ENCODE measurements at places on chromosomes 2 and 18.

DNA sequence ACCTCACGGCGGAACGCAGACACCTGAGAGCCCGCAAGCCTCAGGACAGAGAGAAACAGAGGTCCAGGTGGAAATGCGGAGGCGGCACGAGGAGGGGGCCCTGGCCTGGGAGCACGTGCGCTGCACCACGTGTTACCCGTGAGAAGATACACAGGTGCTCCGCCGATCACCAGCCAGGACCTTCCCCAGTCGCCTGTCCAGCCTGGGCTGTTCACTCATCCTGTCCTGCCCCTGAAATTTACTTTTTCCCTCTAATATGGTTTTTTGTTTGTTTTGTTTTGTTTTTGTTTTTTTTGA is 44.3 kb downstream of the TWIST2 start:
- no peak for DNase-seq

- DNase-seq = no peak
These were observed 92.5 kb downstream of the KCNF1 start for GRCh38 chr2:11004199-11004598.

DNA sequence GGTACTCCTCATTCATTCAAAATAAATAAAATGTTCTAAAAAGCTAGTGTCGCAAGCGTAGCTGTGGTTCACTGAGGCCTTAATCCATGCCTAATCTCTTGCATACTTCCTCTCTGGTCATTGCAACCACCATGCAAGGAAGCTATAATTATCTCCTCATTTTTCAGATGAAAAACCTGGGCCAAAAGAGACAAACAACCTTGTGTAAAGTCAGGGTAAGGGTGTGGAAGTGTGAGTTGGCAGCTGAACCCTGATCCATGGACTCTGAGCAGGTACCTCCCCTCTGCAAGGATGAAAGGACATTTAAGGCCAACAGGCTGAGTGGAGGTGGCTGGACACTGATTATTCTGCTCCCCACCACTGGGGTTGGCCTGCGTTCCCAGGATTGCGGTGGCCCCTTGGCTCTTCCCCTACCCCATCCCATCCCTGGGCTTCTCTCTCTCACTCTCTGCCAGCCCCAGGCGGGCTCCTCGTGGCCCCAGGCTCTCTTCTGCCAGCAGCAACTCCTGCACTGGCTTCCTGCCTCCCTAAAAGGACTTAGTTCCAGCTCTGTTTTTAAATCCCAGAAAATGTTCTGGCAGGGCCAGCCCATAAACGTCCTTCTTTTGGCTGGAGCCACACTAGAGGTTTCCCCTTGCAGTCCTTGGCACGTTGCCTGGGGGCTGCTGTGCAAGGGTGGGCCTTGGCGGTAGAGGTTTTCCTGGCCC is 72.0 kb upstream of the AFF3 start:
- no peak for DNase-seq

DNA sequence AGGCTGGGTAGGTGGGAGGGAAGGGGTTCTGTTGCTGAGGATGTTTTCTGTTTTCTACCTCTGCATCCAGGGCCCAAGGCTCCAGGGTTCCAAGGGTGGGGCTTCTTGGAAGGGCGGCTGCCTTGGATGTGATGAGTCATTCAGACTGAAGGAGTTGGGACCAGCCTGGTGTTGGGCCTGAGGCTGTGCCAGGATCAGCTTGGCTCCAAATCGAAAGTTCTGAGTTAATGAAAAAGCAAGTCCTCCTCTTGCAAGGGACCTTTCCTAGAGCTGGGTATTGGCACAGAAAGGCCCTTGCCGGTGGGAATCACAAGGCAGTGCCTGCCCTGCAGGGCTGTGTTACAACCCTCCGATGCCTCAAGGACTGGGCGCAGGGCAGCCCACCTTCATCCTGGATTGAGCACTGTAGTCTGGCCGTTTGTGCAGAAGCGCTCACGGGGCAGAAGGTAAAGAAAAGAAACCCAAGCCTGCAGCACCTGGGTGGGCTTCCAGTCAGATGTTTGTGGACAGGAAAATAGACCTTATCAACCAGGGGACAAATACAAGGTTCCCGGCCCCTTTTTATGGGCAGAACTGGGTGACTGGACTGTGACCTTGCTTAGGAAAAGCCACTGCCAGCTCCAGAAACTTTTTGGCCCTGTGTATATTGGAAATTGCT is 52.5 kb upstream of the MCFD2 start:
- no peak for DNase-seq

GRCh38 chr2:196677404-196677803 is 37.9 kb downstream of the CCDC150 start:
- DNase-seq = no peak

DNA sequence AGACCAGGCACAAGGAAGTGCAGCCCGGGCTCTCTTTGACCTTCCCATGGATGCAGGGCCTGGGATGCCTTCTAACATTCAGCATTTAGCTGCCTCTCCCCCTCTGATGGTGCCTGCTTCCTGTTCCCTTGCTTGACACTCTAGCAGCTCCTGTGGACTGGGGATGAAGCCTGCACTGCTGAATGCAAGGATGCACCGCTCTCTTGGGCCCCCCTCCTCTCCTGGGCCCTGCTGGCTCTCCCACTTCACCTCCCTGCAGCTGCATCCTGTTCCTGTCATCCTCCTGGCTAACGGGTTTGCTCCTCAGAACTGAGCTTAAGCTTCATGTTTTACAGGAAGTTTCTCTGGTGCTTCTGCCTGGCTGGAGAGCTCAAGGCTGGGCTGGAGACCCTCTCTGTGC is 254.1 kb downstream of the TSN start:
- no peak for DNase-seq

- no peak for DNase-seq
These were observed 125.7 kb downstream of the RBMS1 start for GRCh38 chr2:160367887-160368286.

DNA sequence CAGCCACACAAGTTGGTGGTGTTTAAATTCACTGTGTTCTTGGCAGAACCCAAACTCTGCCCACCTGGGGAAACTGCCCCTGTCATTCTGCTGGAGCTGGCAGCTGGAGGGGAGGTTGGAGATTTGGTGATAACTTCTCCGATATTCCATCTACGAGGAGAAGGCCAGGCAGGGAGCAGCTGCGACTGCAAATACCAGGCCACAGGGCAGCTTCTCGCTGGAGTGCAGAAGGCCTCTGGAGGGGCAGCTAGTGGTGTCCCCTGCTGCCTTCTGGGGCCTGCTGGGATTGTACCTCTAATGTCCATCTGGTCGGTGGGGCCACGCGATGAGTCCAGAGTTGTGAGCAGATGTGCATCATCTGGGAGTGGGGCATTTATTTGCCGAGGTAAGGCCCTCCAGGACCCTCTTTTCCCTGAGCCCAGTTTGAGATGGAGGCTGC is 98.9 kb downstream of the ACKR3 start:
- DNase-seq = no peak

- no peak for DNase-seq
These were observed 316.2 kb upstream of the MGAT5 start for GRCh38 chr2:133937669-133938068.

- no peak for DNase-seq
These were observed 296.6 kb downstream of the LRRTM1 start for GRCh38 chr2:80007777-80008503.

DNA sequence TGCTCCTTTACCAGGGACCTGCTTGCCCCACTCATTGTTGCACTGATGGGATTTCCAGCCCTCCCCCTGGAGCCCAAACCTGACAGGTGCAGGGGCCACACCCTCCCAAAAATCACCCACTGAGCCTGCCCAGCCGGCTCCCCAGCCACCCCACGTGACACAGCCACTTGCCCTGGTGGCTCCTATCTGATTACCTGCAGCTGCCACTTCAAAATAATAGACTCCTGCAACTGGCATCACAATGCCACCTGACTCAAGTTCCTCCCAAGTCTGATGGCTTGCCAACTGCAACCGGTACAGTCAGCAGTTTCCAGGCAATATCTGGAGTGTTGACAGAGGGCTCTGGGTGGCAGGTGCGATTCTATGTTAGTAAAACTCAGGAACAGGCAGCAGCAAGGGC is 66.2 kb downstream of the CRACDL start:
- DNase-seq = no peak

GRCh38 chr2:209472871-209473270 is 49.0 kb downstream of the MAP2 start:
- no peak for DNase-seq

DNA sequence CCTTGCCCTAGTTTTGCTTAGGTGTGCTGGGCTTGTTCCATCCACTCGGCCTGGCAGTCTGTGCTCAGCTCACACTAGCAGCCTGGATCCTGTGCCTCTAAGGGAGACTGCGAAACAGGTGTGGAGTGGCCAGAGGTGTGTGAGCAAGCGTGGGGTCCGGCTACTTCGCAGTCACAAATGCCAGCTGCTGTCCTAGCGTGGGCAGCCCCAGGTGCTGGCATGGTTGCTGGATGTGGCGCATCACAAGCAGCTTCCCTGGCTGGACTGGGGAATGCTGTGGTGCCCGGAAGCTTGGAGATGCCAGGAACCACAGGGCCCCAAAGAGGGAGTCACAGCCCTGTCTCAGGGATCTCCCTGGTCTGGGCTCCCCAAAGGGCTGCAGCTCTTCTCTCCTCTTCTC is 119.0 kb upstream of the TMEFF2 start:
- DNase-seq = no peak

GRCh38 chr2:24107-24506 is 22.2 kb downstream of the FAM110C start:
- no peak for DNase-seq

DNA sequence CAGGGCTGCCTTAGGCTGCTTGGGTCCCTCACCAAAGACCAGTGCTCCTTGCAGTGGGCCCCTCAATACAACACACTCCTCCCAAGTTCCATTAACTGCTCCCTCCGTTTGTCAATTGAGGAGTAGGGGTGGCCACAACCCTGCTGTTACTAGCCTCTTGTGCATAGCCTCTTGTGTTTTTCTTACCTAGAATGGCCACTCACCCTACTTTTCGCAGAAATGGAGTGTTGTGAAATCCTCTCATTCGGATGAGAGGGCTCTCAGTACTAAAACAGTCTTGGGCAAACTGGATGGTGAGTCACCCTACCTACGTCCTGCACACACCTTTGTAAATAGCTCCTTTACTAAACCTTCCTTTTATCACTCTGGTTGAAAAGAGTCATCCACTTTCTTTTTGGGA is 253.9 kb downstream of the OSR1 start:
- no peak for DNase-seq

GRCh38 chr18:74613381-74613780 is 15.7 kb downstream of the ZNF407 start:
- DNase-seq = no peak

DNA sequence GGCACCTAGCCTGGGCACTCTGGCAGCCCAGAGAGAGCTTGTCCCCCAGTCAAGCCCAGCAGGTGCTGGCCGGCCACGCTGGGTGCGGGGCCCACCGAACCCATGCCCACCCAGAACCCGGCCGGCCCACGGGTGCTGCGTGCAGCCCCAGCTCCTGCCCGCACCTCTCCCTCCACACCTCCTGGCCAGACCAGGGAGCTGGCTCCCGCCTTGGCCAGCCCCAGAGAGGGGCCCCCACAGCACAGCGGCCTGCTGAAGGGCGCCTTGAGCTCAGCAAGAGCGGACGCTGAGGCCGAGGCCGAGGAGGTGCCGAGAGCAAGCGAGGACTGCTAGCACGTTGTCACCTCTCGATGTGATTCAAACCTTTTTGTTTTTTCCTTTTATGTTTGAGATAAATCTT is 407.0 kb upstream of the KCNJ3 start:
- DNase-seq = no peak

DNA sequence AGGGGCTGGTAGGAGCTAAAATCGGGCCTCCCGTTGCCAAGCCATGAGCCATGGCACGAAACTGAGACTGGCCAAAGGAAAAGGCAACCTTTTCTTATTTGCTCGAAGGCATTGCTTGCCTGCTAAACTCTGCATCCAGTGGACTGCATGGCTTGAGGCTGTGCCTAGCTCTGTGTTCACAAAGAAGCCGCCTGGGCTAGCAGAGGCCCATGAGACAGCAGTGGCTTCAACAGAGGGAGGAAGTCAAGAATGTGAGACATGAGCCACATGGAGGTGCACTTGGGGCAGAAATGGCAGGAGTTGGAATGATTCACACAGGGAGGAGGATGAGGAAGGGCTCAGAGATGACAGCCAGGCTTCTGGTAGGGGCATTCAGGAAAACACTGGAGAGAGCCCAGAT is 33.5 kb downstream of the TPRKB start:
- no peak for DNase-seq

DNA sequence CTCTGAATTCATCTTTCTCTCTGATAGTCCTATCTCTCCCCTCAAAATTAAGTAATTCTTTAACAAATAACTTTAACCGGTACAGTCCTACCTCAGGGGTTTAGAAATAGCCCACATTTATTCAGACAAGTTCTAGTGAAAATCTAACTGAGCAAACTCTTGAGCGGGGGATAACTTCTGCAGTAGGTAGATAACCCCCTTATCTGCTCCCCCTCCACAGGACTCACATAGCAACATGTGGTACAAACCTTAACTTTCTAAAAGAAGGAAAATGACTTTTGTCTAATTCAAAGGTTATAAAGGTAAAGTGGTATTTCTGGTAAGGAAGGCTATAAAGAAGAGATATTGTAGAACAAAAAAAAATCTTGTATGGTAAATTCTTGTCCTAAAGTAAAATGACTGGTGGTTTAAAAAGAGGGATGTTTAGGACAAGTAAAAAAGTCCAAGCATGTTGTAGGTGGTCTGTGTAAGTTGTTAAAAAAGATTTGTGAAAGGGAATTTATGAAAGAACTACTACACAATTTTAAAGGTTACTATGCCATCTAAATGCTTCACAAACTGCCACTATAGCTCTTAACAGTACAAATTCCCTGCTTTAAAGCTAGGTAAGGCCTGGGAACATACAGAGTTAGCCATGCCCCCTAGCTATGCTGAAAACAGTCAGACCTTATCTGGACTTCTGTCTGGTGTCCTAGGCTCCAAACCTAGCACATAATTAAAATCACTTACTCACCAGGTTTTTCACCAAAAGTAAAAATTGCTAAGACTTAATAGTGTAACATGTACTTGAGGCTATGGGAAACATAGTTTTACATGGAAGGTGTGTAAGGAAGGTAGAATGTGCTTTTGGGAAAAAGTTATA is 8.1 kb upstream of the RPIA start:
- DNase-seq = no peak

- DNase-seq = no peak
These were observed 190.4 kb downstream of the PLCL1 start for GRCh38 chr2:197994751-197995150.

DNA sequence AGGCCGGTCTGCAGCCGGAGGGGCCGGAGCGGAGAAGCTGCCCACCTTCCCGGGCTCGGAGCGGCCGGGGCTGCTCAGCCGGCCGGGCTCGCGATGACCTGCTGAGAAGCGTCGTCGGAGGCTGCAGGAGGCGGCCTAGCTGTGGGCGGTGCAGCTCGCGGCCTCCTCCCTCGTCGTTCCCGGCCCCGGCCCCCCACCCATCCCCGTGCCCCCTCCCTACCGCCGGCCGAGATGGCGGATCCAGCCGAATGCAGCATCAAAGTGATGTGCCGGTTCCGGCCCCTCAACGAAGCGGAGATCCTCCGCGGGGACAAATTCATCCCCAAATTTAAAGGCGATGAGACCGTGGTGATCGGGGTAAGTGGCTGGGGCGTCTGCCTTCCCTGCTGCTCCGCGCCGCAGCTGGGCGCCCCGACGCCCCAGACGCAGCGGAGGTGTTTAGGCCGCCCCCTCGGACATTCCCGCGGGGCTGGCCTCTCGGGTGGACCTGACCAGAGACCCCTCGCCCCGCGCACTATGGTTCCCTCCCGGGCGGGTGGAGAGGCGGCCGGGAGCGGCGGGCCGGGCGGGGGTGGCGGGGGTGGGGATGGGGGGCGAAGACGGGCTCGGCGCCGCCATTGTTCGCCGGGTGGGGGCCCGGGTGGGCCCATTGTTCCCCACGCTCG is 492 bp downstream of the KIF5C start:
- no peak for DNase-seq

- no peak for DNase-seq
These were observed 49.1 kb downstream of the TFPI start for GRCh38 chr2:187505065-187505672.
